Progenitor cell of endocrine pancreas (in vitro differentiated cells): ENCODE measurements at places on chromosomes 6 and 20. TPM values are rescaled to one million over a fixed set of nuclear protein-coding genes. Genes with fewer than 3 reads are reported as not detected.

- DNase-seq: no peak
Measured at GRCh38 chr6:110188791-110189190, 8.6 kb downstream of the CDC40 start.

- DNase-seq: no peak
Measured at GRCh38 chr20:3515379-3516170, 44.8 kb downstream of the ATRN start.

DNA sequence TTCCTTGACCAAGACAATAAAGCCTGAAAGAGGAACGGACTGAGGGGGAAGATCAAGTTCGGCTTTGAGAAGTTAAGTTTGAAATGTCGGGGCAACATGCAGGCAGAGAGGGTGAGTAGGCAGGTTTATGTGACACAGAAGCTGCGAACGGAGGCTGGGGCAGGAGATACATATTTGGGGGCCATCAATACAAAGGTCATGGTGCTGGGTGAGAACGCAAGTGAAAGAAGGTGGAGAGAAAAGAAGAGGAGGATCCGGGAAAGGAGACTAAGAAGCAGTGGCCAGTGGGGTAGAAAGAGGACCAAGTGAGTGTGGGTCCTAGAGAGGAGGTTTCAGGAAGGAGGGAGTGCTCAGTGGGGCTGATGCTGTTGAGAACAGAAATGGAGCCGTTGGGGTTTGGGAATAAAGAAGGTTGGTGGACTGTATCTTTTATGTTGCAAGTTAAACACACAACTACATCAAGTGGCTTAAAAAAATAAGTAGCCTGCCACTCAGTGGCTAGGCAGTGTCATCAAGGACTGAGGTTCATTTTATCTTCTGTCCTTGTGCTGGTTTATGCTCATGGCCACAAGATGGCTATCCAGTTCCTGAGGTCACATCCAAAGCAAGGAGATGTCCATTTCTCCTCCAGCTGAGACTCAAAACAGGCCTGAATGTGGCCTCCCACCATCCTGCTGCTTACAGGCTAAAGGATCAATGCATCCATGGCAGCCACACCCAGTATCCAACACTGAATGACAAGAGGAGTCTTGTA lies 1.7 kb upstream of the BLCAP start:
- no peak for DNase-seq

CRIP3 gene
- total RNA-seq: 2.3 and 2.4 TPM in 2 replicates

GRCh38 chr6:47292944-47293343 lies 16.8 kb downstream of the TNFRSF21 start:
- DNase-seq: no peak

NR2E1 gene
- not detected in 2 replicates for total RNA-seq

DNA sequence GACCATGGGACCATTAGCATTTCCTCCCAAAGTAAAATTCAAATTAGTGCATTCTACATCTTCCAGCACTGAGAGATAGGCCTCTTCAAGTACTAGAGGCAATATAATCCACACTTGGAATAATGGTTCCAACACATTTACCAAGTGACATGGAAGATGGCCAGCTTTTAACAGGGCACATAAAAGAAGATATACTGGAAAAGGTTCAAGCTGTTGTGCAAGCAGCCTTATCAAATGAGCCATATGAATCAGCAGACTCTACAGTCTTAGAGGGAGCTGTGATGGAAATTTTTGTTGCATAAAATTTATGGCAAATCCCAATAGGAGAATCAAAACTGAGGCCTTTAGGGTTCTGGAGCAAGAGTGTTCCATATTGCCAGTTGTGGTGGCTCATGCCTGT lies 526.6 kb upstream of the IRAK1BP1 start:
- no peak for DNase-seq

ETV7 gene
- not detected in 2 replicates for total RNA-seq
